Hepatic stellate cell (primary cell): ENCODE measurements at places on chromosomes 6 and 20.
A peak's percentile ranks its signal among the peaks of the same experiment; 100 is the strongest.

GRCh38 chr6:156885562-156885961 lies 108.4 kb downstream of the ARID1B start:
- DNase-seq, result no peak

DNA sequence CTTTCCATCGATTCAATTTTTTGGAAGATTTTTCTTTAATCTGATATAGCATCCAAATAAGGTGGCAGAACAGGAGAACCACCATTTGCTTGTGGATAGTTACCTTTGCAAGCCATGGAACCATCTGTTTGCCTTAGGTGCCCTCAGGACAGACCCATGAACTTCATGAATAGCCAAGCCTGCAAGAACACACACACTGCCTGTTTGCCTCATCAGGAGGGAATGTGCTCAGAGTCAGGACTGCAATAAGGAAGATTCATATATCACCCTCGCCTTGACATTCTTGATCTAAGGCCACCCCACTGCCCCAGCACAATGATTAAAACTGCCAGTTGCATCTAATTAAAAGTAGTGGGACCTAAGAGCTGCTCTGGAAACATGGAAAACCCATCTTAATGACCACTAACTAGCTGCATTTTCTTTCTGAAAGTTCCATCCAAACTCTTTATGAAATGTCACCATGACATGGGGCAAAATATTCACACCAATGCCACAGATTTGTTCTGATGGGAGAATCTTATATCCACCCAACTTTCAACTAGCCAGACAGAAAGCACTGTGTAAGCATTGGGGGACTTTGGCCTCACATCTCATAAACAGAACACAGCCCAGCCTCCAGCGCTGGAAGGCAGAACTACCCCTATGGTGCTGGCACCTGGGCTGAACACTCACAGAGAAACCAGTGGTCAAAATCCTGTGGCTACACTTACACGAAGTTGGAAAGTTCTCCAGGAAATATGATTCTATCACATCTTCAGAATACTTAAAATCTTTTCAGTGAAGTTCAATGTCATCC lies 48.3 kb downstream of the TBXT start:
- DNase-seq, result no peak

DNA sequence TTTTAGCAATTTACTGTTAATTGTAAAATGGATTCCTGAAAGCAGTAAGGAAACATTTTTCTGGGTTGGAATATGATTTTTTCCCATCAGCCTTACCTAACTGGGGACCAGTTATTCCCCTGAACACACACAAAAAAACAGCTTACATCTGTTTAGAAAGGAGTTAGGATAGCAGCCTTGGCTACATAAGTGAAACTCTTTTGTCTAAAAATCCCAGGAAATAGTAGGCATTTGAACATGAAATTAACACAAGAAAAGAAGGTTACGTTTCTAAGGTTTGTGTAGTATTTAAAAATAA lies 696.2 kb upstream of the MARCKS start:
- no peak for DNase-seq

DNA sequence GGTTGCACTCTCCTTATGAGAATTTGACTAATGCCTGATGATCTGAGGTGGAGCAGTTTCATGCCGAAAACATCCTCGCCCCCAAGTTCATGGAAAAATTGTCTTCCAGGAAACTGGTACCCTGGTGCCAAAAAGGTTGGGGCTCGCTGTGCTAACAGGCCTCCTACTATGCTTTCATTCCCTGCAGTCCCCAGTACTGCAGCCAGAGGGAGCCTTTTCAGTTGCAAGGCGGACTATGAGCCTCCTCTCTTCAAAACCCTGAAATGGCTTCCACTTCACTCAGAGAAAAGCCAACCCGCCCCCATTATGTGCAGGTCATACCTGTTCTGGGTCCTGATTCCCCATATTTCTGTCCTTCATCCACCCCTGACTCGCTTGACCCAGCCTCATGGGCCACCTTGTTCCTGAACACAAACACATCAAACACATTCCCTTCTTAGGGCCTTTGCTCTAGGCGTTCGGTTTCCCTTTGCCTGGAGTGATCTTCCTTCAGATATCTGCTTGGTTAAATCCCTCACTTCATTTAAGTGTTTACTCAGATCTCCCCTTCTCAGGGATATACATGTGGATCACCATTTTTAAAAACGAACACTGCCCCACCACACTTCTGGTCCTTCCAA lies 173.7 kb downstream of the PHACTR1 start:
- no peak for DNase-seq

- DNase-seq, result no peak
Observed at GRCh38 chr20:2417213-2417541, 36.5 kb downstream of the TGM6 start.

DNA sequence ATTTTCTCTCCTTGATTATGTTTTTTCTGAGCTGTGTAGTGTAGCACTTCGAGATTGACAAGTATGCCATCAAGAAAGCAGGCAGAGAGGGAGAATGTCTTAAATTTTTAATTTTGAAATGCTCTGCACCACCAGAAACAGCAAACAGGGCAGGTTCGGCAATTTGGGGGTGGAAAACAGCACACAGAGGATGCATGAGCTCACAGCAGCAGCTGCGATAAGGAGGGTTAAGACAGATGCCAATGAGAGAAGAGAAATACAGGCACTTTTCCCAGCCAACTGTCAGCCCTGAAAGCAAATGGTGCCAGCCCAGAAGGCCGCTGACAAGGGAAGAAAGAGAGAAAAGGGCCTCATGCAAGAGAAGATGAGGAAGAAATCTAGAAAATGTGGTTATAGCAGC lies 15.1 kb upstream of the SNRPB2 start:
- no peak for DNase-seq

DNA sequence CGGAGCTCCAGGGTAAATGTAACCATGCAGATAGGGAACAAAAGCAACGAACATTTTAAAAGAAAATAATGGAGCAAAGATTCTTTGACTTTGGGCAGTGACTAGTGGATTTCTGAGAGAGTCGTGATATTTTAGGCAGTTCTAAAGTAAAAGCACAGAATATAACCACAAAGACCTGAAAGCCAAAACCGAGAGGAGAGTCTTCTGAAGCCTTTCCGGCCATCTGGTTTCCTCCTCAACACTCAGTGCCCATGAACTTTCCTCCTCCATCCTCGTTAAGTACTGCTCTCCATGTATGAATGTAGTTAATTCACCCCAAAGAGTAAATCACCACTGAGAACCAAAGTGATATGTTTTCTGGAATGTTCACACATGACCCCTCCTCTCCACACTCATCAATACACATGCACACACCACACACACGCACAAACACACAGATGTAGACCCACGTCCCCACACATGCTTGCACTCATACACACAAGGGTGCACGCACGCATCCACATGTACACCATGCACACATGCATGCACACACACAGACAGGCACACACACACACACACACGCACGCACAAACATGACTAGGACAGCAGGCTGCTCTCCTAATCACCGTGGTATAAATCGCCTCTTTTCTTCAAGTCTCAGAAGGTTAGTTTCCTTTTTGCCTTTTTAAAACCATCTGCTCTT lies 109.5 kb downstream of the MYLK4 start:
- no peak for DNase-seq

DNA sequence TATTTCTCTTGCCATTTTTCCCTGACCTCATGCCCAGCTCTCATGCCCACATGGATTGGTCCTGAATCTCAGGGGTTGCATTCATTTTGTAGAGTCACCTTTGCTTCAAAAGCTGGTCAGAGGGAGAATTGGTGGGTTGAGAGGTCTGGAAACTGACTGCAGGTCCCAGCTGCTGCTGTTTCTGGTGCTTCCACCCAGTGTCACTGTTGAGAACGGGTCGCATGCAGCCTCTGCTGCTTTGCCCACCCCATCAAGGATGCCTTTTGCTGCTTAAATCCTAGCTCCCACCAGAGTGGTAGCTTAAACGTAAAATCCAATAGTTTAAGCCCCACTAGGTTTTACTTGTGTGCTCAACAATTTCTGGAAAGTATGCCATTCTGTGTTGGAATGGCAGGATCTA lies 211.4 kb upstream of the TSHZ2 start:
- DNase-seq, result no peak

DNA sequence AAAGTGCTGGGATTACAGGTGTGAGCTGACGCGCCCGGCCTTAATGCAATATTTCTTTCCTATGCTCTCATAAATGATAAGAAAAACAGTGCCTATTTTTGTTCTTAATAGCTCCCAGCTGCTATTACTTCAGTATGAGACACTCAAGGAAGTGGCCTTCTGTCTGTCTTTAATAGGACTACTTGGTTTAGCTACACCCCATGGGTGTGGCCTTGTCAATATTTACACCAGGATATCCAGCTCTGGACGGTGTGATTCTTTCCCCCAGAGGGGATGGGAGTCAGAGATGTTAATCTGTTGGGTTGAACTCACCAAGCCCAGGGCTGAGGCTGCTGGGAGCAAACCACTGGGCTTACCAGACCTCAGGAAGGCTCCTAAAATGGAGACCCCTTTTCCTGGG lies 134.2 kb downstream of the CEP57L1 start:
- no peak for DNase-seq

DNA sequence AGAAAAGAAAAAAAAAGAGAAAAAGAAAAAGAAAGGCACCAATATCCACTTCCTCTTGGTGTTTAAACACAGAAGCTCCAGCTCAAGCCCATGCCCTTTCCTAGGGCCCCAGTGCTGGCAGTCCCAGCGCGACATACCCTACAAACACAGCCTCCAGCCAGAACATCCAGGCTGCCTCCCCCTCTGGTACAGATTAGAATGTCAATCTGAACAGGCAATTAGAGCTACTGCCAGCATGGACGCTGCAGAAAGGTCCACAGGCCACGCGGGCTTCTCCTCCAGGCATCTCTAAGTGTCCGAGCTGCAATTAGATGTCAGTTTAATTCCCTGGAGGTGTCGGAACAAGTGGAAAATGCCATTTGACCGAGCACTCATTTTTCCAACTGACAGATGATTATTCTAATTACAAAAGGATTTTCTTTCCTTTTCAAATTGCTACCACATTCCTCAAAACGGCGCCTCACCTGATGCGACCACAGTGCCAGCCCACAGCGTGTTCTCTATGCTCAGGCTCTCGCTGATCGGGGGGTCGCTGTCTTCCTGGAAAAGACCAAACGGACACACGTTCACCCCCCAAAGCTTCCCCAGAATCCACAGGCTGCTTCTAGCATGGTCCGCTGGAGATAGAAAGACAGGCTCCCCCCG lies 79.5 kb downstream of the ATP9A start:
- DNase-seq, result no peak

DNA sequence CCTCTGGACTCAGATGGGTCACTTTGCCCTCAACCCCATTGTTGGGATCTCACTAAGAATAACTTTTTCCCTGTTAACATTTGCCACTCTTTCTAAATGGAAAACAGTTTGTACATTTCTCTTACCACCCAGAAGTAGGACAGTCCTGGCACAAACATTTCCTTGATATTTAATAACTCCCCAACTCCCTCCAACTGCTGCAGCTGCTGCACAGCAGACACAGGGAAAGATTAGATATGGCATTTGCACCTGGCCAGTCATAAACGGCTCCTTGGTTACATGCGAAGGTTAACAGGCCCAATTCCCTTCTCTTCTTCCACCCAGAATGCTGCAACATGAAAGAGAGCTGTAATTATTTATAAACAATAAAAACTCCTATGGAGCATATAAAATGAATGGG lies 55.9 kb upstream of the SOX4 start:
- DNase-seq, result no peak

GRCh38 chr6:136846046-136846445 lies 23.7 kb downstream of the PEX7 start:
- DNase-seq, result peak; percentile 22

DNA sequence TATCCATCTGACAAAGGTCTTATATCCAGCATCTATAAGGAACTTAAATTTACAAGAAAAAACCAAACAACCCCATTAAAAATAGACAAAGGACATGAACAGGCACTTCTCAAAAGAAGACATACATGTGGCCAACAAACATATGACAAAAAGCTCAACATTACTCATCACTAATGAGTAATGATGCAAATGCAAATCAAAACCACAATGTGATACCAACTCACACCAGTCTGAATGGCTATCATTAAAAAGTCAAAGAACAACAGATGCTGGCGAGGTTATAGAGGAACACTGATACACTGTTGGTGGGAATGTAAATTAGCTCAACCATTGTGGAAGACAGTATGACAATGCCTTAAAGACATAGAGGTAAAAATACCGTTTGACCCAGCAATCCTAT lies 13.9 kb downstream of the MACROD2 start:
- DNase-seq, result no peak

GRCh38 chr6:33621711-33622388 lies 728 bp downstream of the ITPR3 start:
- no peak for DNase-seq

GRCh38 chr6:170205534-170206316 lies 85.2 kb downstream of the DLL1 start:
- no peak for DNase-seq

- DNase-seq, result peak; percentile 10
Observed at GRCh38 chr6:70221025-70221714, 81.7 kb downstream of the COL9A1 start.

GRCh38 chr6:16596616-16597331 lies 164.5 kb downstream of the ATXN1 start:
- DNase-seq, result no peak

DNA sequence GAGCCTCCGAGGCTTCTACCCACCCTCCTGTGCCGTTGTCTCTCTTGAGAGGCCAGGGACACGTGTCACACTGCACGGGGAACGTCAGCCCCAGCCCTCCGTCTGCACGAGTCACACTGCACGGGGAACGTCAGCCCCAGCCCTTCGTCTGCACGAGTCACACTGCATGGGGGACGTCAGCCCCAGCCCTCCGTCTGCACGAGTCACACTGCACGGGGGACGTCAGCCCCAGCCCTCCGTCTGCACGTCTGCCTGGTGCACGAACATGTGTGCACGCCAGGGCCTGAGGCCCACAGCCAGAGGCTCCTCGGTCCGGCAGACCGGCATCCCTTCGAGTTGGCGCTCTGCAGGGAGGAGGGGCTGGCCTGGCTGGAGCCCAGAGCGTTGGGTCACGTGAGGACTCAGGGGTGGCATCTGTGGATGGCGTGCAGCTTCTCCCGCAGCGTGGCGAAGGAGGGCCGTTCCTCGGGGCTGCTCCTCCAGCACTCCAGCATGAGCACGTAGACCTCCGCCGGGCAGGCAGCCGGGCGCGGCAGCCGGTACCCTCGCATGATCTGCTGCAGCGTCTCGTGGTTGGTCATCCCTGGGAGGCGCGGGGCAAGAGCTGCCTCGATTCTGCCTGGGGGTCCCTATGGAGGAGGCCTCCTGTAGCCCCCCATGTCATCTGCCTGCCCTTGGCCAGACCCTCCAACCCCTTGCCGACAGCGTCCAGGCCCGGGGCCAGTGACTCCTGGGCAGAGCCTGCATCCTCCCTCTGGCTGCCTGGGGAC lies 3.4 kb upstream of the PTK6 start:
- no peak for DNase-seq

GRCh38 chr20:3744806-3745685 lies 12.6 kb downstream of the HSPA12B start:
- no peak for DNase-seq

DNA sequence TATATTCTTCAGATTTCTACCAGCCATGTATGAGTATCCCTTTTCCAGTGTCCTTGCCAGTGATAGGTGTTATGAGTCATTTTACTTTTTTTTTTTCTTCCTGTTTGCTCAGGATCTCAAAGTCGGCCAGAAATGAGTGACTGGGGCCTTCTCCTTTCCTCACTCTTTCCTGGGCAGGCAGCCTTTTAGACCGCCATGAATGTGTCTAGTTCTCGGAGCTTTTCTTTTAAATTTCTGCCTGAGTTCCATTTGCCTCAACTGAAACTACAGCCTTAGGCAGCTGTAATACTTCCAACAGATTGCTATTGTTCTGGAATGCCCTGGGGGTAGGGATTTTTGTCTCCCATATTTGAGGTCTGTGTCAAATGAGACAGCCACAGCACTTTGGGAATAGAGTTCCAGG lies 83.7 kb downstream of the STXBP5 start:
- peak; percentile 5 for DNase-seq

GRCh38 chr6:9540534-9541126 lies 874.2 kb downstream of the TFAP2A start:
- DNase-seq, result no peak
